ENCODE measurements at places on chromosomes 6 and 20. TPM values are rescaled to one million over a fixed set of nuclear protein-coding genes. Genes with fewer than 3 reads are reported as not detected.

- DNase-seq: no peak
Measured at GRCh38 chr6:146090474-146090873, 61.6 kb downstream of the GRM1 start.

GRCh38 chr6:13811627-13812358, 2.6 kb downstream of the MCUR1 start:
- no peak for DNase-seq

- DNase-seq: no peak
Measured at GRCh38 chr20:21191839-21192238, 66.0 kb downstream of the KIZ start.

DNA sequence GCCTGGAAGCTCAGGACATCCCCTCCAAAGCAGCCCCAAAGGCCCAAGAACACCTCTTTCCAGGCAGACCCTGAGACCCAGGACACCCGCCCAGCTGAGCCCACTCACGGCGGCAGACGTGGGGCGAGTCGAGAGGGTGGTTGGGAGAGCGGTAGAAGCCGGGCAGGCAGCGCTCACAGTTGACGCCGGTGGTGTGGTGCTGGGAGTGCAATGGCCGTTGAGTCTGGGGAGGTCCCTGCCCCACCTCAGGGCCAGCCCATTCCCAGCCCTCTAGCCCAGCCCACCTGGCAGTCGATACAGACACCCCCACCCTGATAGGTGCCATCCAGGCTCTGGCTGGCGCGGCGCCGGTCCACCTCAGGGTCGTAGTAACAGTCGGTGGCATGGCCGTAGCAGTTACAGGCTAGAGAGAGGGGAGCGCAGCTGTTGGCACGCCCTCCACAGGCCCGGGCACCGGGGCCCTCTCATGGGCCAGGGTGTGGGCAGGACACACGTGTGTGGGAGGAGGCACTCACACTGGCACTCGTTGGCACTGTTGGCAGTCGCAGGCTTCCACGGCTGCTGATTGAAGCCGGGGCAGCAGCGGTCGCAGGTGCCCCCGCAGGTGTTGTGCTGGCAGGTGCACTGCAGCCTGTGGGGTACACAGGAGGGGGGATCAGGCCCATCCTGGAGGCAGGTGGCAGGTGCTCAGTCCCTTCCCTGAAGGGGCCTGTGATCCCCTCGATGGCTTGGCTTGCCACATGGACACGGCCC, 20.5 kb downstream of the LAMA5 start:
- DNase-seq: no peak

DNA sequence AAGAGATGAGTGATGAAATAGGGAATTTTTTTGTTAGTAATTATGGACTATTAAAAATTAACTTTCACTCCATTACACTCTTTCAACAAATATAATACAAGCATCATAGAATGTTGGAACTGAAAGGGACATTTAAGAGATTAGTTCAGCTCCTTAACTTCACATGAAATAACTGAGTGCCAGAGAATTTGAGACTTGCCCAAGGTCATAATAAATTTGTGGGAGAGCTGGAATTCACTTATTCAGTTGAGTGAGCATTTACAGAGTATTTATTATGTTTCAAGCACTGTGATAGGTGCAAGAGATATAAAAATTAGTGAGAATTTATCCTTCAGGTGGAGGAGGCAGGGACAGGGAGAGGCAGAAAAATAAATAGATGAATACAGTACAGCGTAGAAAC, 154.6 kb downstream of the KCNQ5 start:
- no peak for DNase-seq

DNA sequence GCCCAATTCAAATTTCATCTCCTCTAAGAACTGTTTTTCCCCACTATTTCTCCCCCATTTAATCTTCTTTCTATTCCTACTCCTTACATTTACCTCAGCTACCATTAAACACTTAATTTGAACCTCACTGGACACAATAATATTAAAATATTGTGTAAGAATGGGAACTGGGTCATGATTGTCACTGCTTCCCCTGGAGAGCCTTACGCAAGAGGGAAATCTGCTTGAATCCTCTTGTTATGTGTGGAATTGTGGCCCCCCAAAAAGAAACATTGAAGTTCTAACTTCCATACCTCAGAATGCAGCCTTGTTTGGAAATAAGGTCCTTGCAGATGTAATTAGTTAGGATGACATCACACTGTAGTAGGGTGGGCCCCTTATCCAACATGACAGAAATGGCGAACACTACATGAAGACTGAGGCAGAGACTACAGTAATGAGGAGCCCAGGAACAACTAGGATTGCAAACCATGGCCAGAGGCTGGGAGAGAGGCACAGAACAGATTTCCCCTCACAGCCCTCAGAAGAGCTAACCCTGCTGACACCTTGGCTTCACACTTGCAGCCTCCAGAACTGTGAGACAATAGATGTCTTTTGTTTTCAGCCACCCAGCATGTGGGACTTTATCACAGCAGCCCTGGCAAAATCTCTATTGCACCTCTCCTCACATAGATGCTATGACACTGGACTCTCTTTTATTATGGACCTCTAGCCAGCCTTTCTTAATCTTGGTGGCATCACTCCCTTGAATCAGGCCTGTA, 29.9 kb downstream of the HIVEP2 start:
- DNase-seq: no peak

DNA sequence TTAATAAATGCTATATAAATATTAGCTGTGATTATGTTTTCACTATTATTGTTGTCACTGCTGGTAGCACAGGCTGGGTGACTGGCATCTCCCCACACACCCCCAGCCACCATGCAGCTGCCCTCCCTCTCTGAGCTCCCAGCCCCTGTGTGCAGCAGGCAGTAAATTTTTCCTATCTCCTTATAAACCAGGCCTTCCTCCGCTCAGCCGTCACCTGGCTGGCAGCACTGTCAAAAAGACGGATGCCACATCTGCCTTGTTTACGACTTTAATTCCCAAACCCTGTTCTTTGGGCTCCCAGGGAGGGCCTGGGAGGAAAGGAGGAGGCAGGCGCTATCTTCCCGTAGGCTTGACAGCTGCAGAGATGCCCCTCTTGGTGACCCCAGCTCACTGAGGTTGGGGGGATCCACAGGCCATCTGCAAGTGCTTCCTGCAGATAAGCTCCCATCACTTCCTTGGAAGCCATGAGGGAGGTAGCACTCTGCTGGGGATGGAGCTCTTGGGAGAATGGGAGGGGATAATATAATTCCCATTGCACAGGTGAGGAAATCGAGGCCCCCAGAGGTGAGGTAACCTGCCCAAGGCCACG, 94.5 kb downstream of the GRM4 start:
- no peak for DNase-seq

DNA sequence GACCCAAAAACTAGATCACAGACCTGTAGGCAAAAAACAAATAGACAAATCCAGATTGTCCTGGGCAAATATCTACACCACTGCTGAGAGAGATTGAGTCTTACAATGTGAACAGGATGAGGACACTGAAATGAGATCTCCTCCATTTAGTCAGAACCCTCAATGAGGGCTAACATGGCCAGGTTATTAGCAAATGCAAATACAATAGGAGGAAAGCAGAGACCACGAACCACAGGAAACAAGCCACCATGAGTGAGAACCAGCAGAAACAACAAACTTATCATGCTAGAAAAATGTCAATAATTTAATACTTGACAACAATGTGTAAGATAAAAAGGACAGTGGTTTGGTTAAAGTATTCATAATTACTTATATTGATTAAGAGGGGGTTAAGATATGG, 162.8 kb downstream of the SYNE1 start:
- DNase-seq: peak; percentile 27

- DNase-seq: peak; percentile 42
Measured at GRCh38 chr20:15706719-15707118, 866.5 kb downstream of the KIF16B start.

- DNase-seq: peak; percentile 79
Measured at GRCh38 chr6:89079511-89080234, 878 bp upstream of the PNRC1 start.

DNA sequence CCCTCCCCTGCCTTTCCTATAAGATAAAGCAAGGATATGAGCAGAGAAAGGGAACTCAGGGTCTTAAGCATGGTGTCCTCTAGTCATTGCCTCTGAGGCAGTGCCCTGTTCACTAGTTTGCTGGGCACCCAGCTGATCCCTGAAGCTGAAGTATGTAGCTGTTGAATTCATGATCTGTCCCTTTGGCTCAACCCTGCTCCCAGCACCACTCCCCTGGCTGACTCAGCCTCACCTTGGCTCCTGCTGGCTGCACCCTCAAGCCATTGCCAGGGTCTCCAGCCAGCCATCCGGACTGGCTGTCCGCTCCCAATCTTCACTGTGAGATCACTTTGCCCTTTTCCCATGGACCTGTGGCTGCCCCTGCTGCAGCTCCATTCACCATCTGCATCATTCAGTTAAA, 25.9 kb upstream of the UST start:
- DNase-seq: no peak

- DNase-seq: no peak
Measured at GRCh38 chr6:33740794-33741193, 5.9 kb downstream of the IP6K3 start.

GRCh38 chr6:156795825-156796224, 18.6 kb downstream of the ARID1B start:
- DNase-seq: no peak

DNA sequence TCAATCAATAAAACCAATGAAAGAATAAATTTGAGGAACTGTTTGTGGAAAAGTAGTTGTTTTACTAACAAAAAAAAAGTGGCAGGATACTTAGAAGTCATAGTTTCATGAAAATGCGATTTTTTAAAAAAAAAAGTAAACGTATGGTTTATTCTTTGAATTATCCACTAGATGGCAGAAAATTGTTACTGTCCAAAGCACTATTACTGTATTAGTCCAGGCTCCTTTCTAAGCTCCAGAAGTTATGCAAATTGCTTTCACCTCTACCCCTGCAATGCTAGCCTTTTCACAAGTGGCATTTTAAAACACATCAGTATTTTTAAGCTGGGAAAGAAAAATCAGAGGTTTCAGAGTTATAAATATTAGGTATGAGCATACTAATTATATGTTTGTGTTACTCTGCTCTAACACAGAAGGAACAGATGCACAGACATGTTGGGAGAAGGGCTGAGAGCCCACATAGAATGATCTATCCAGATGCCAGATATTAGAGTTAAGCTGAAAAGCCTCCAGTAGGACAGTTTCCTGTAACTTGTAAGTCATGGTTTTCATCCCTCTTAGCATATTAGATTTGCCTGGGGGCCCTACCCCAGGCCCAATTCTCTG, 63.9 kb downstream of the FHL5 start:
- DNase-seq: peak; percentile 36

DNA sequence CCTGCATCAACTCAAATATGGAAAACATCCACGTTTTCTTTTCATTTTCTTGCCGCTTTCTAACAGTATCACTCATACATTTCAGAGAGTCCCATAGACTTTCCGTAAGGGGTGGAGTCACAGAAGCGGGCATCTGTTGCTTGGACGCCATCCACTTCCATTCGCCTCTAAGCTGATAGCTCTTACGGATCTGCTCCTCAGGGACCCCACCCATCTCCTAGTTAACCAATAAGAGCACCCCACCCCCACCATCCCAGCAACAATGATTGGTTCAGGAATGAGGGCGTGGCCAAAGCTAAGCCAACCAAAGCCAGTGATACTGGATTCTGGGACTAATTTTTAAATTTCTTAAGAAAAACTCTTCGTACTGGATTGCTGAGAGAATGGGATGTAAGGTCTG, 42.4 kb downstream of the SLC2A10 start:
- DNase-seq: no peak

- peak; percentile 47 for DNase-seq
Measured at GRCh38 chr6:21933351-21933750, 339.8 kb downstream of the SOX4 start.

- DNase-seq: peak; percentile 29
Measured at GRCh38 chr20:1566701-1567100, 9.2 kb upstream of the SIRPD start.

GRCh38 chr6:73665686-73666319, 12.0 kb upstream of the SLC17A5 start:
- DNase-seq: peak; percentile 59

- DNase-seq: no peak
Measured at GRCh38 chr20:9705722-9706476, 133.0 kb downstream of the PAK5 start.

DNA sequence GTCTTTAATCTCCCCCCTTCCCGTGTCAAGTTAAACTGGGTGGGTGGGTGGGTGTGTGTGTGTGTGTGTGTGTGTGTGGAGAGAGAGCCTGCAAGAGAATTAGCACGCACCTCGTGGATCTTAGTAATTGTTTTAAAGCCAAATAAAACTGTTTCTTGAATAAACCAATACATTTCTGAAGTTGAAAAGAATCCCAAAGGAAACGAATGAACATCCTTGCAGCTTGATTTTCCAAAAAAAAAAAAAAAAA, 381 bp upstream of the BICRAL start:
- DNase-seq: peak; percentile 37

DNA sequence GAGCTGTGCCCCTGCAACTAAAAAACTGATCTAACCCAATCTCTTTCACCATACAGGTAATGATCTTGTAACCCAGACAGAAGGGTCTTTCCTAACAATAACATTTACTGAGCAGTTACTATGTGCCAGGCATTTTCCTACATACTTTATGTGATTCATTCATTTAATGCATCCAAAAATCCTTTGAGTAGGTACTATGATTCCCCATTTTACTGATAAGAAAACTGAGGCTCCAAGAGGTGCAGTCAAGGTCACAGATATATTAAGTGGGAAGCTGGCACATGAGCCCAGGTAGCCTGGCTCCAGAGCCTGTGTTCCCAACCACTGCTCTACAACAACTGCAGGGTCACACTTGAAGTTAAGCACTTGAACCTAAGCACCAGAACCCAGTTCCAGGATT, 87.6 kb downstream of the NCR2 start:
- DNase-seq: no peak

DNA sequence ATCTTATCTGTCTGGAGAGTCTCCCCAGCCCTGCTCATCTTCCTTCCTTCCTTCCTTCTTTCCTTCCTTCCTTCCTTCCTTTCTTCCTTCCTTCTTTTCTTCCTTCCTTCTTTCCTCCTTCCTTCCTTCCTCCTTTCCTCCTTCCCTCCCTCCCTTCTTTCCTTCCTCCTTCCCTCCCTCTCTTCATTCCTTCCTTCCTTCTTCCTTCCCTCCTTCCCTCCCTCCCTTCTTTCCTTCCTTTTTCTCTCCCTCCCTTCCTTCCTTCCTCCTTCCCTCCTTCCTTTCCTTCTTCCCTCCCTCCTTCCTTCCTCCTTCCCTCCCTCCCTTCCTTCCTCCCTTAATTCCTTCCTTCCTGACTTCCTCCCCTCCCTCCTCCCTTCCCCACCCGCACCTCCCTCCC, 284.0 kb downstream of the KHDC1L start:
- DNase-seq: no peak

GRCh38 chr20:38108986-38109541, 56.0 kb downstream of the TGM2 start:
- no peak for DNase-seq

DNA sequence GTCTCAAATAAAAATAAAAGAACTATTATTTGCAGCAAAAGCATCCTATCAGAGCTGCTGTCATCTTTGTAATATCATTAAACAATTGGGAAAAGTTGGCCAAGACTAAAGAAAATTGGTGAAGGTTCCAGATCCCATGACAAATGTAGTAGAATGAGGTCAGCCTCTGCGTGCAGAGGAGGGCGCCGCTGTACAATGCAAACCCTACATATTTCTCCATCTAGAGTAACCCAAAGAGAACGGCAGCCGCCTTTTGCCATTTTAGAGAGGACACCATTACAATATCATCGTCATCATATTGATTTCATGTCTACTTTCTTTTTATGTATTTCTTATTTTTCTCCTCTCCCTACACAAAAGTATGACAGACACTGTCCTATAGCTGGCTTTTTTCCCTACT, 59.5 kb downstream of the ZMYND8 start:
- peak; percentile 43 for DNase-seq

The LAMA4 gene
- total RNA-seq: 842 TPM

The LTA gene
- total RNA-seq: not detected

The XKR7 gene
- not detected for total RNA-seq

The ME1 gene
- total RNA-seq: 7.8 TPM

The RBM24 gene
- 3.4 TPM for total RNA-seq

The POPDC3 gene
- not detected for total RNA-seq

The PSORS1C2 gene
- not detected for total RNA-seq

Measured in dermis blood vessel endothelial cell (primary cell).